Dorsolateral prefrontal cortex (tissue), 122 donors: ENCODE measurements at places on chromosomes 13 and 19.

DNA sequence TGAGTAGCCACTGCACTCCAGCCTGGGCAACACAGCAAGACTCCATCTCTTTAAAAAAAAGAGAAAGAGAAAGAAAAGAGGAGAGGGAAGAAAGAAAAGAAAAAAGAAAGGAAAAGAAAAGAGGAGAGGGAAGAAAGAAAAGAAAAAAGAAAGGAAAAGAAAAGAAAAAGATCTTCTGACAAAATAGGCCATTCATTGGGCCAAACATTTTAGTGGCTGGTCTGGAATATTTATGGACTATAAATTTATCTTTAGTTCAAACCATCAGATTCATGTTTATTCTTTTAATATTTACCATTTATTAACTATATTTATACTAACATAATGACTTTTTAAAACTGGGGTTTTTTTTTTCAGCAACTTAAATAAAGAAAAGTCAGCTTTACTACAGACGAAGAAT is 85.6 kb upstream of the KLF5 start:
- DNase-seq = no peak

DNA sequence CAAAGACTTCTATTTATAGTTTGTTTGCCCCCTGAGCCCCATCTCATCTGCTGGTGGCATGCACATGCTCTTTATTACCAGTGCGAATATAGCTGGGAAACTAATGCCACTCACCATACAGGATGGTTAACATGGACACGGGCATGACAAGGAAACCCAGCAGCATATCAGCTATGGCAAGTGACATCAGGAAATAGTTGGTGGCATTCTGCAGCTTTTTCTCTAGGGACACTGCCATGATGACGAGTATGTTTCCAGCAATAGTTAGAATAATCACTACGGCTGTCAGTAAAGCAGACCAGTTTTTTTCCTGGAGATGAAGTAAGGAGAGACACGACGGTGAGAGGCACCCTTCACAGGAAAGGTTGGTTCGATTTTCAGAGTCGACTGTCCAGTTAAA is 1.5 kb downstream of the HTR2A start:
- DNase-seq = no peak

DNA sequence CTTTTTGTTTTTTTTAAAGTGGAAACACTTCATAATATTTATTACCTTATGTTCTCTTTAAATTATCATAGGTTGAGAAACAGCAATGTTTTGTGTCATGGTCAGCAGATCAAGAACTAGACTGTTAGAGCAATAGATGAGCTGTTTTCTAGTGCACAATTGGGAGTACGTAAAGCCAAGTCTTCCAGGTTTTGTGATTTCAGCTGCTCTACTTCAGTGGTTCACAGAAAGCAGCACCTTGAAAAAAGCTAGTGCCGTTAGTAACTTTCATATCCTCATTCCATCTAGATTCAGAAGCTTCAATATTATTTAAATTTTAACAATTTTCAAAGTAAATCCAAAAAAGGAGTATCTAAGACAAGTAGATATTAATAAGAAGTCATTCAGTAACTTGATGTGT is 1.9 kb downstream of the GPR18 start:
- no peak for DNase-seq

GRCh38 chr13:63542770-63543169 is 2127.1 kb upstream of the PCDH20 start:
- no peak for DNase-seq

DNA sequence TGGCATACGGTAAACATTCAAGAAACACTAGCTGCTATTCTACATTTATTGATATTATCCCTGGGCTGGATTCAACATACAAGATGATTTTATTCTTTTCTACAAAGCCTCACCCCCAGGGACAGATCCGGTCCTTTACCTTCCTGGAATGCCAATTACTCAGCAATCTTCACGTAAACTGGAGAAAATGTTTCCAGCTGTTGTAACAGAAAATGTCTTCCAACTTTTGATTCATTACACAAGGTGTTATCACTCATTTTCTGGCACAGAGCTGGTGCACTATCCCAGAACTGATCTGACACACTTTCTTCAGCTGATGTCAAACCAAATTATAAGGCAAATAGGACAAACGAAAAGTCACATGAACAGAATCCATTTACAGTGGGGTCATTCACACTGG is 33.1 kb downstream of the DCLK1 start:
- DNase-seq = no peak
